Cardiac muscle cell (in vitro differentiated cells and primary cell): ENCODE measurements at places on chromosomes 5 and 9. TPM values are rescaled to one million over a fixed set of nuclear protein-coding genes. Genes with fewer than 3 reads are reported as not detected.

The PCDHA4 gene
- total RNA-seq: 14.2 and 14.3 TPM in 2 replicates

The RASGRF2 gene
- total RNA-seq: 0.04 and 0.06 TPM in 2 replicates

The KCNMB1 gene
- 1.9 and 2.9 TPM in 2 replicates for total RNA-seq

The AFF4 gene
- 52.7 and 83.6 TPM in 2 replicates for total RNA-seq

The ANGPTL2 gene
- total RNA-seq: 3.6 and 5.8 TPM in 2 replicates

The ZNF189 gene
- 15.6 and 20.3 TPM in 2 replicates for total RNA-seq
